ENCODE measurements at places on chromosomes 3 and 15.

GRCh38 chr15:55526559-55527036, 18.6 kb upstream of the DNAAF4 start:
- no peak for DNase-seq

DNA sequence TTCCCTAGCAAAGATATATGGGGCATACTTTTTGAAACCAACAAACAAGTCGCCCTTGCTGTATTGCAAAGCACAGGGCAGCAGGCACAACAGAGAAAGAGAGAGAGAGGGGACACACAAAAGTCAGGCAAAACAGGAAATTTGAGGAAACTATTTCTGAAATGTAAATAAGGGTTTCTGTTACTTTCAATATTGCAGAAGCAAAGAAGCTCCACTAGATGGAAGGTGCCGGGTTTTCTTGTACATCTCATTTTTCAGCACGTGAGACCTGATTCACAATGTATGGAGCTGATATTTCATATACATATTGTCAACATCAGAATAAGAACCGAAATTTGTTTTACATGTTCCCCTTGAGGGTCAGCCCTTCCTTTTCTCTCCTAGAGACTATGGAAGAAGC, 127.4 kb downstream of the FOXP1 start:
- DNase-seq: no peak

DNA sequence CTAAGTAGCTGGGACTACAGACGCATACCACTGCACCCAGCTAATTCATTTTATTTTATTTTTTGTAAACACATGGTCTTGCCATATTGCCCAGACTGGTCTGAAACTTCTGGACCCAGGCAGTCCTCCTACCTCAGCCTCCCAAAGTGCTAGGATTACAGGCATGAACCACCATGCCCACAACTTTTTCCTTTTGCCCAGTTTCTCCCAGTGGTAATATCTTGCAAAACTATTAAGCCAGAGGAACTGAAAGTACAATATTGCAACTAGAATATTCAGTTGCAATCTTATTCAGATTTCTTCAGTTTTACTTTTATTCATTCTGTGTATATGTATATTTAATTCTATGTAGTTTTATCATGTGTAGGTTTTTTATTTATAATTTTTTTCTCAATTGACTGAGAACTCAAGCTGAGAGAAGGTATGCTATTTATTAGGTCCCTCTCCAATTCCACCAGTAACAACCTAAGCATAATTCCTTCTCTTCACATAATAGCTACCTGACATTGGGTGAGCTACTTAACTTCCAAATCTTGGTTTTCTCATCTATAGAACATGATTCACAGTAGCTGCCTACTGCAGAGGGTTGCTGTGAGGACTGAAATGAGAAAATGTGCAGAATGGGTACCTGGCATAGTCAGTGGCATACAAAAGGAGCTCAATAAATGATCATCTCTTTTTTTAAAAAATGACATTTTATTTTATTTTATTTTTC, 30.8 kb downstream of the KLHL18 start:
- DNase-seq: no peak

GRCh38 chr3:195239121-195239520, 31.8 kb downstream of the XXYLT1 start:
- no peak for DNase-seq

DNA sequence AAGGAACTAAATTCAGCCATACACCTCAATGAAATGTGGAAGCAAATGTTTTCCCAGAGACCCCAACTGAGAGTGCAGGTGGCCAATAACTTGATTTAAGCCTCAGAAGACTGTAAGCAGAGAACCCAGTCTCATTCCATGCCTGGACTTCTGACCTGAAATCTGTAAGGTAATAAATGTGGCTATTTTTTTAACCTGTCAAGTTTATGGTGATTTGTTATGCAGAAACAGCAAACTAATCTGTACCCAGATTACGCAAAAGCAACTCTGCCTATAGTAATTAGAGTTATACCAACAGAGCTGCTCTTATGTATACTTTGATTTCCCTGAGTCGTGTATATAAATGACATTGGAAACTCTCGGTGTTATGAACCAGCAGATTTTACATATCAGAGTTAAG, 534.0 kb upstream of the NAALADL2 start:
- DNase-seq: no peak

DNA sequence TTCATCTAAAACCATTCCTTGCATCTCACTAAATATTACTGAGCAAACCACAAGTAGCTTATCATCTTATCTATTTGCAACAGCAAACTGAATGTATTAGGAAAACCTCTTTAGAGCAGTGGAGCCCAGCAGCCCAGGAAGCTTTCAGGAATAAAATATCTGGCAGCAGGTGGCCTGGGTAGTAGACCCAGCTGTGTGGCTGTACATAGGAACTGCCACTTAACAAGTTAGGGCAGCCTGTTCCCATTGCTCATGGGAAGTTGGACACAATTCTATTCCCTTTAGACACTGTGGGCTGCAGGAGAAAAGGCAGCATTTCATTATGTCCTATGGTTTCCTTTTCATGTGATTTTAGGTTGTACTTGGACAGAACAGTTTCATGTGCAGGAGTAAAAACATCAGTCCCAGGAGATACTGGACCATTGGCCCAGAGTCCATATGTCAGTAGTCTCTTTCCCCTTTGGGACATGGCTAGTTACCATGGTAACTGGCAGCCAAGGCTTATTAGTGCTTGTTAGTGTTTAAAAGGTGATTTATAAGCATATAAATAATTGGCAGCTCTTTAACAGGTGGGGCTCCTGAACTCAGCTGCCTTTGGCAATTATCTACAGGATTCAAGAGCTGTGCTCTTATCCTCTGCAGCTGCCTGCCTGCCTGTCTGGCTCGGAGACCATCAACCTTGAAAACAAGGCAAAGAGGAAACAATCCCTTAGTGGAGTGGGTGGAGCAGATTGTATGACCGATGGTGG, 28.9 kb upstream of the LSAMP start:
- no peak for DNase-seq

DNA sequence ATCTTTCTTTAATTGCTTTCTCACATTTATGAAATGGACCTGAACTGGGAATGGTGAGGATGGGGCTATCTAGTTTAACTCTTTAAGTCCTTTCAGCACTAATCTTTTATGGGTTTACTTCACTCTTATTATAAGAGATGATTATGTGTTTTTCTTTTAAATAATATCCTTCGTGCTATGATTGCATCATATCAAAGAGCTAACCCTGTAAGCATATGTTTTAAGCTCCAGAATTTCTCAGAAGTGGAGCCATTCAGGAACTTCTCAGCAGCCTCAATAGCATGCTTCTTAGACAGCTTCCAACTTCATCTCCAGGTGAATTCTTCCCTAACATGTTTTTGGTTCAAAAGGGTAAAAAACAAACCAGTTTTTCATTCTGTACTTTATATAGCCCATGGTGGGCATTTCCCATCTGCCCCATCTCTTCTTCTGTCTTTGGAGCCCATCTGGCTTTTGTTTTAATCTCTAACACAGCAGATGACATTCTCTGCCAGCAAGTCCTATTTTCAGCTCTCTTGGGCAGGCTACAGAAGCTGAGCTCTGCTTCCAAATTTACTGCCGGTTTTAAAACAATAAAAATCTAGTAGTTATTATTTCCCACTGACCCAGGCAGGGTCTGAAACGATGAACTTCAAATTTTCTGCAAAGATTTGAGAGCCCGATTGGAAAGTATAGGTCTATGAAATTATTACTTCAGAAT, 26.8 kb upstream of the IL1RAP start:
- no peak for DNase-seq

GRCh38 chr3:129605922-129606635, 397 bp downstream of the PLXND1 start:
- no peak for DNase-seq

DNA sequence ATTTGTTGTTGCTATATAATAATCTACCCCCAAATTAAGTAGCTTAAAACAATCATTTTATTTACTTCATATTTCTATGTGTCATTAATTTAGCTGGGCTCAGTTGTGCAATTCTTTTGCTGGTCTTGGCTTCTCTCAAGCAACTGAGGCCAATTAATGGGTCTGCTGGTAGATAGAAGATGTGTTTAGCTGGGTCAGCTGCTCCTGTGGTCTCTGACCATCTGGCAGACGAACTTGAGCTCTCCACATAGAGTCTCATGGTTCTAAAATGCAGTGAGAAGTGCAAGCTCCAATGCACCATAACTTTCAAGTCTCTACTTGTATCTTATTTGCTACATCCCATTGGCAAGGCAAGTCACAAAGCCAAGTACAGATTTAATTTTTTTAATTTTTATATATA, 515.6 kb downstream of the ZIC1 start:
- no peak for DNase-seq

GRCh38 chr3:45948881-45949280, 5.6 kb downstream of the CXCR6 start:
- DNase-seq: no peak

- DNase-seq: no peak
Observed at GRCh38 chr3:139522421-139522820, 17.1 kb downstream of the RBP1 start.

GRCh38 chr15:71447328-71448250, 332.3 kb downstream of the THSD4 start:
- no peak for DNase-seq

DNA sequence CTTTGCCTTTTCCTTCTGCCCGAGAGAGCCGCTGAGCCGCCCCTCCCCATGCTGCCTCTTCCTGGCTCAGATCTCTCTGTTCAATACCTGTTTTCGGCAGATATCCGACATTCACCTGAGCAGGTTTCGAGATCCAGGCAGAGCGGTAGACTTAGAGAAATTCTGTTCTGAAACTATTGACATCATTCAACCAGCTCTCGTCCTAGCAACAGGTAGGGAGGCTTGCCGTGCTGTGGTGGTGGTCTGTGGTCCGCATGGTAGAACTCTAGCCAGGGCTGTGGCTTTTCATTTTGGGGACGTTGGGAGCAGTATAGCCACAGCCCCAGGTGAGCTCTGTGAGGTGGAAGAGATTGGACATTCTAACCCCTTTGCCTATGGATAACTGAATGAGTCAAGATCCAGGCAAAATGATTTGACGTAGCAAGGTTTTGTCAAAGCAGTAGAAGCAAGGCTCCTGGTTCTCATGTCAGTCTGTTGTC, 810 bp downstream of the TMEM62 start:
- DNase-seq: no peak

DNA sequence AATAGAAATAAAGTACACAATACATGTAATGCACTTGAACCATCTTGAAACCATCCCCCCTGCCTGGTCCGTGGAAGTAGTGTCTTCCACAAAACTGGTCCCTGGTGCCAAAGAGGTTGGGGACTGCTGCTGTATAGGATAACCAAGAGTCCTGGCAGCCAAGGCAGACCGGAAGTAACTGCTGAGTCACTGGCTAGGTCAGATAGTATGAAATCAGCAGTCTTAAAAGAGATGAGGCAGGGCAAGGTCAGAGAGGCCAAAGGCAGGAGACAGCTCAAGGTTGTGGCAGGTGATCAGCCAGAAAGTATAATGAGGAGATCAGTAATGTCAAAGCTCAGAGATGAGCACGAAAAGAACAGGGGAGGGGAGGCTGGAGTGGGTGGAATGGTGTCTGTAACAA, 60.2 kb downstream of the MAP3K13 start:
- no peak for DNase-seq

DNA sequence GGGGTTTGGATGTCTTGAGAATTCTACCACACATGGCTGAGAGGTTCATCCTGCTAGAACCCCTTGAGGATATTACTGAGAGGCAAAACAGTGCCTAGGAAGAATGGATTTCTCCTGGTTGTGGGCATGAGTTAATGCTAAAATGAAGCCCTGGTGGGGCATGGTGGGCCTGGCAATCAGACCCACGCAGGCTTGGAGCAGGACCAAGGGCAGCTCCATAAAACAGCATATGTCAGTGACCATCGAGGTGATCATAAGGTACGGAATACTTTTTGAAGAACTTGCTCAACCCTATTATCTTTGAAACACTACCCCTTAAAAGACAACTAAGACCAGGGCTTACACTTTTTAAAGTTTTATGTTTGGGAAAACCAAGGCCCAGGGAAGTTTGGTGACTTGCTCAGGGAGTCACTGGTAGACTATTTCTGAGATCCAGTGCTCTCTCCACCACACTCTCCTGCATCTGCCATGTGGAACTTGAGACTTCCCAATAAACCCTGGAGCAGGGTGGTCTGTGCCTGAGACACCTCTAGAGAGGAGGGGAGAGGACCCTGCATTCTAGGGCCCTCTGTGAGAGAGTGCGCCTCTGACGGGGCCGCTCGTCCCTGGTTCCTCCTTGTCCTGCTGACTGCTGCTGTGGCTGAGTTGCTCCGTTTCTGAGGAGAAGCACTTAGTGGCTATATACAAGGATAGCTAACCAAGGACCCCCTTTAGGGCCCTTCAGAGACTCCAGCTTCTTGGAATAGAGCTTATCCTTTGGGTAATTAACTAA, 28.0 kb upstream of the TIMP4 start:
- no peak for DNase-seq

GRCh38 chr3:178244733-178245709, 291.2 kb upstream of the KCNMB2 start:
- no peak for DNase-seq

Measured in stimulated activated CD8-positive, alpha-beta memory T cell treated with anti-CD3 and anti-CD28 coated beads, Interleukin-2, amount 100 ng/mL, for 1 hour (primary cell).